ENCODE measurements at places on chromosomes 5 and 9. TPM values are rescaled to one million over a fixed set of nuclear protein-coding genes. Genes with fewer than 3 reads are reported as not detected.

SH3RF2 gene
- 0.38 TPM for total RNA-seq

DNA sequence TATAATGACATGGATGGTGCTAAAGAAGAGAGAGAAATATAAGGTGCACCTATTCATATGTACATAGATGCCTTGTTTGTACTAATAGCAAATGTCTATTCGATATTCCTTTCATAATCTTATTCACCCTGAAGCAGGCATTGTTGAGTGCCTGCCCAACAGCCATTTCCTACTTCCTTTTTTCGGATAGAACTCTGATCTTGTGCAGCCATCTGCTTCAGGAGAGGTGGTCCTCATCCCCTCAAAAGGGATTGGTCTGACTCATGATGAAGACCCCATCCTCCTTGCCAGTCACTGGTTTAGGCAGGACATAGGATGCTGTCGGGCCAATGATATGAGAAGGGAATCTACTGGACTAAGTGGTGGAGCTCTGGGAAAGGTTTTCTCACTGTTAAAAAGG, 8.4 kb upstream of the RANBP3L start:
- no peak overlapping the region for H3K4me3 ChIP-seq
- no peaks in the 10 kb centered on the region for H3K36me3 ChIP-seq
- peaks cover 62% of the 10 kb centered on the region for H3K27me3 ChIP-seq
- H3K4me1 ChIP-seq: peaks cover 7% of the 10 kb centered on the region
- no peak for DNase-seq

- H3K27ac ChIP-seq: no peak overlapping the region
- H3K4me3 ChIP-seq: no peak overlapping the region
- H3K27me3 ChIP-seq: peaks cover 17% of the 10 kb centered on the region
These were observed 149.5 kb downstream of the BAAT start for GRCh38 chr9:101235105-101235866.

PCDHB5 gene
- 7.5 TPM for total RNA-seq

DNA sequence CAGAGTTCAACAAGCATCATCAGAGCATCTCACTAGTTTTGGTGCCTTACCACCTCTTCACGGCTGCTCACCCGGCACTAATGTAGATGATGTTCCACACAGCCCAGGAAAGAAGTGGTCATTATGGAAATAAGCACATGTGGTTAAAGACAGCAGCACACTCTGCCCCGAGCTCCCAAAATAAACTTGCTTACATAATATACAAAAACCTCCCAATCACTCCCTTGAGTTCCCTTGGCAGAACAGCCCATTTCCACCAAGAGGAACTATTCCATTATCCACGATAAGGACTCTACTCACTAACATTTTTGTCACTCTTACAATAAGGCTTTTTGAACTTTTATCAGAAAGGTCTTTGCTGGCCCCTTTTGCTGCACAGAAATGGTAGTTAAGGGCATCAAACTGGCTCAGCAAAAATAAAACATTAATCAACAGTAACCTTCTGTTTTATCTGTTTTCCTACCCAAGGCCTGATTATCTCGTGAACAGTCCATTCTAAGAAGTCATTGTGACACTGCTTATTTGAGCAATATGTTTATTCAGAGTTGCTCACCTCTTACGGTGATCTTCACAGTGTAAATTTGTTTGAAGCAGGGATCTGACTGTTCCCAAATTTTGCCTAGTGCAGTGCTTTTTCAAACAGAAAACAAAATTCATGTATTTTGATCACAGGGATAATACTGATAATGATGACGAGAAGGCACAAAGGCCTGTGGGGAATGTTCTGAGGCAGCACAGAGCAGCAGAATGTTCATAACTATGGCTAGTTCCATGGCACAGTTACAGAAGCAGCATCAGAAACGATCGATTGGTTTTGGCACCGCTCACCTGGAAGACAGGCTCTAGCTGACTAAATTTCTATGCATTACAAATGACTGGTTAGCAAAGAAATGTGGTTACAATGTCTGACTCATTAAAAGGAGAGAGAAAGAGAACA, 399.8 kb upstream of the PIK3R1 start:
- no peak overlapping the region for H3K27ac ChIP-seq
- no peak for DNase-seq
- H3K4me1 ChIP-seq: no peaks in the 10 kb centered on the region
- H3K4me3 ChIP-seq: no peak overlapping the region
- no peaks in the 10 kb centered on the region for H3K36me3 ChIP-seq

- H3K36me3 ChIP-seq: no peaks in the 10 kb centered on the region
- H3K4me1 ChIP-seq: peaks cover 11% of the 10 kb centered on the region
- no peak overlapping the region for H3K4me3 ChIP-seq
- H3K27me3 ChIP-seq: peaks cover 44% of the 10 kb centered on the region
- no peak overlapping the region for H3K27ac ChIP-seq
These were observed 86.7 kb upstream of the ALDH1A1 start for GRCh38 chr9:73039271-73040263.
